ENCODE measurements at places on chromosomes 6 and 20.

- no peak for DNase-seq
Observed at GRCh38 chr6:140355476-140355875, 981.0 kb upstream of the CITED2 start.

DNA sequence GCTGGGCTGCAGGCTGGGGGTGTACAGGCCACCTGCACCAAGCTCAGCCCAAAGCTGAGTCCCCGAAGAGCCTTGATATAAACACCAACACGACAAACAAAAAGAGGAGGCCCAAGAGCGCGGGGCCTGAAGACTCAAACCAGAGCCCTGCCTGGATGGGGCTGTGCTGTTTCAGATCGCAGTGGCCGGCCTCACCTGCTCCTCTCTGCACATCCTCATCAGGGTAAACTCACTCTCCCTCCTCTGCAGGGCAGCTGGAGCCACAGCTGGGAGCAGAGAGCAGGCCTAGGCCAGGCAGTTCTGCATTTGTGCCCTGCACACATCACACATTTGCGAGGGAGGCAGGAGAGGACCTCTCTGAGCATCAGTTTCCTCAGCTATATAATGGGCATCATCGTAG is 3.7 kb upstream of the RBM38 start:
- no peak for DNase-seq

GRCh38 chr6:134902074-134902861 is 47.6 kb downstream of the ALDH8A1 start:
- no peak for DNase-seq

DNA sequence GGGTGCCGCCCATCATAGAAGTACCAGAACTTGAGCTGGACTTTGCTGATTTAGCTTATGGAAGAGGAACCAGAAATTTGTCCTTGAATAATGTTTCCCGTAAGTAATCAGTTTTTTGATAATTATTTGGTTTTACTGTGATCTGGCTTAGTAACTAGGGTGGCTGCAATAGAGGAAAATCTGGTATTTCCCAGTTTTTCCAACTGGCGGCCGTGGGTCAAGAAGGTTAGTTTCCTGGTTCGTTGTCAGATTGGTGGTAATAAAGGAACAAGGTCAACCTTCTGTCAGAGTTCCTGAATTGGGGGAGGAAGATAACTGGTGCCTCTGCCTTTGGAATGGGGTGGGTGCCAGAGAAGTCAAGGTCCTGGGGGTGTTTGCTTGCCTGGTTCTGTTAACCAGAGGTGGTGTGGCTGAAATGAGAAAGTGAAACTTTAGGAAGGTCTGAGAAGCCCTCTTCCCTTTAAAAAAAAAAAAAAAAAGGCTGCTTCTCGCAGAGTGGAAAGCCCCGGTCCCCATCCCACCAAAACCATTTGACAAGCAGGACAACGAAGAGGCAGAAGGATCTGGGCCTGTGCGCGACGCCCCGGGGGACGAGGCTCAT is at the start of gene CALHM6:
Gene CALHM6, plus strand, starts transcription at position 45 of the 601 bp plus-strand sequence. Its CDS starts 555 bp downstream, at position 600.
- no peak for DNase-seq

GRCh38 chr6:122049341-122049740 is 350.1 kb upstream of the HSF2 start:
- no peak for DNase-seq

GRCh38 chr20:11158589-11158988 is 484.8 kb upstream of the JAG1 start:
- no peak for DNase-seq

GRCh38 chr6:41367700-41368099 is 32.3 kb downstream of the NCR2 start:
- DNase-seq = peak; percentile 76

- DNase-seq = no peak
Observed at GRCh38 chr6:157063176-157063905, 260.0 kb downstream of the TMEM242 start.

DNA sequence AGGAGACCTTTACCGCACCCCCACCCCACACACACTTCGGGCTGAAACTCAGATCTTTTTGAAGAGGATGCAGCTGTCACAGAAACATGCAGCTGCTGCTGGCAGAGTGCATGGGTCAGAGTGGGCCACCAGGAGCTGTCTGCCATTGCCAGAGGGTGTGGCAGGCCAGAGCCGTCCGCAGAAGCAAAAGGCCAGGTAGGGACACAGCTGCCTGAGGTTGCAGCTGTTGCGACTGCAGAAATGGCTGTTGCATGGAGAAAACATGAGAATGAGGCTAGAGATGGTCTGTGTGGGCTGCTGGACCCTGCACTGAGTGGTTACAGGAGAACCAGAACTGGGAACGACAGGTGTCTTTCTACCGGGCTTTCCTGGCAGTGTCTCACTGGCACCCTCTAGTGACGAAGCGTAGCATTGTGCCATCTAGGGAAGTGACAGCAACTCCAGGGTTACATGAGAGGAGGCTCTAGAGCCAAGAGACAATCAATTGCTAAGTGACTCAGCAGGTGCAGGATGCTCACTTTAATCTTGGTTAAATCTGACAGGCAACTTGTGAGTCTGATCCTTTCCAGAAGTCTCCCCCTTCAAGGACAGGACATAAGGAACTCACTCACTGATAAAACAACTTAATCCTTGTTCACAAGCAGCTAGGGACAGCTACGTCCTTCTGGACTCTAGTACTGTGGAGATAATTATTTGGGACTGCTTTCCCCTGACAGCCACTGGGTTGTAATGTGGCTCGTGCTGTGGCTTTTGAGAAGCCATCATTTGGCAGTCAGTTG is 29.1 kb upstream of the SERPINB9 start:
- DNase-seq = peak; percentile 90

- DNase-seq = no peak
Observed at GRCh38 chr6:2820415-2820814, 21.2 kb downstream of the SERPINB1 start.

DNA sequence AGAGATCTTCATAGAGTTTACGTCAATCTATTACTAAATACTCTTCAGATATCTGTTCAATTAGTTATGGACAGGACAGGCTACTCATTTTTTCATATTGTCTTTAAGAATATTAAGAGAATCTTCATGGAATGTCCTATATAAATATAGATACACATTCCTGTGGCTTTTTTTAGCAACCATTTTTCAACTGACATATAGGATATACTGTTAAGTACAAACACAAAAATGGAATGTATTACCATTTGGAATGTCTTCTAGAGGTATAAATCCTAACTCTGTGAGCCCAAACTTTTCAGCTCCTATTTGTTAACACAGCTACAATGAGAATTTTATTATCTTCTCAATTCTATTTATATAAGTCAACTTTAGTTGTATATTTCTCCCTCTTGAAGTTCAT is 239.6 kb upstream of the DEFB112 start:
- DNase-seq = no peak

GRCh38 chr6:84017709-84018452 is 15.7 kb upstream of the MRAP2 start:
- no peak for DNase-seq

- no peak for DNase-seq
Observed at GRCh38 chr20:1215386-1216170, 10.3 kb upstream of the RAD21L1 start.

DNA sequence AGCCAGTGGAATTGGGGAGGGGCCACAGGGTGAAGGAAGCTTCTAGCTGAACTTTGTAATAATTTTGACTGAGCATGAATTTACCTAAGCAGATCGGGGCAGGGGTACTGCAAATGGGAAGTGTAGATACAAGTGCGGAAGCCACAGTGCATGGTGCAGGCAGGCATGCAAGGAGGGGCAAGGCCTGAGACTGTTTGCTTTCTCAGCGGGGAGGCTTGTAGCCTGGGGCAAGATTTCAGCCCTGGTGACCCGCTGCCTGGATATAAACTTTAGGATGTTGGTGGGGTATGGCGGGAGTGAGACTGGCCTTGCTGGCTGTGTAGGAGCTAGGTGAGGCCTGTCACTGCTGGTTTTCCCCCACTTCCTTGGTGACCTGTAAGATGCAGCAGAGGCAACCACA is 266.4 kb upstream of the PREP start:
- no peak for DNase-seq

DNA sequence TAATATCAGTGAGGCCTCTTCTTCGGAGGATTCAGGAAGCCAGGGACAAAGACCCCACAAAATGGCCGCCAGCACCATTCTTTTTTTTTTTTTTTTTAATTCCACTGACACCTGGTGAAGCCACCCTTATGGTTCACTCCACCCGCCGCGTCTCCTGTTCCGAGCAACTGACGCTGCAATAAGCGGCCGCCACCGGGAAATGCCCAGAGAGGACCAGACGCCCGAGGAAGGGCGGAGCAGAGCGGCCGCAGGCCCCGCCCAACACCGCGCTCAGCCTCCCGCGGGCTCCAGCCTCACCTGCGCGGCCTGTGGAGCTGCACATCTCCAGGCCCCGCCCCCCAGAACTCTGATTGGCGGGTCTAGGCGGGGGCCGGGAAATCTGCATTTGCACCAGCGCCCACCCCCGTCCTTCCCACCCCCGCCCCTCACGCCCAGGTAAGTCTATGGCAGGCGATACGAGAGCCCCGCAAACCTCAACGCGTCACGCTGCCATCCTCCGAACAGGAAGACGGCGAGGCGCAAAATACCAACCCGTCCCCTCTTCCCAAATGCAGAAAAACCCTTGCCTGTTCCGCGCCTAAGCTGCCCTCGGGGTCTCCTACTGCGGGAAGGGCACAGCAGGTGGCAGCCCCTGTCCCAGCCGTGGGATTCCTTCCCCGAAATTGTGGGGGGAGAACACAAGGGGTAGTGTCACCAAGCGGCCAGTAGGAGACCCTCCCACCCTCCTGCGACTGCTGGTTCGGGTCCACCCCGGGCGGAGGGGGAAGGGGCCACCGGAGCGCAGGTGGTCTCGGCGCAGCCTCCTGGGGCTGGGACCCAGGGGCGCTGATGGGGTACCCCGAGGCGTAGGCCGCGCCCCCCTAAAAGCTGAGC is 960 bp downstream of the ATP9A start:
- peak; percentile 98 for DNase-seq

DNA sequence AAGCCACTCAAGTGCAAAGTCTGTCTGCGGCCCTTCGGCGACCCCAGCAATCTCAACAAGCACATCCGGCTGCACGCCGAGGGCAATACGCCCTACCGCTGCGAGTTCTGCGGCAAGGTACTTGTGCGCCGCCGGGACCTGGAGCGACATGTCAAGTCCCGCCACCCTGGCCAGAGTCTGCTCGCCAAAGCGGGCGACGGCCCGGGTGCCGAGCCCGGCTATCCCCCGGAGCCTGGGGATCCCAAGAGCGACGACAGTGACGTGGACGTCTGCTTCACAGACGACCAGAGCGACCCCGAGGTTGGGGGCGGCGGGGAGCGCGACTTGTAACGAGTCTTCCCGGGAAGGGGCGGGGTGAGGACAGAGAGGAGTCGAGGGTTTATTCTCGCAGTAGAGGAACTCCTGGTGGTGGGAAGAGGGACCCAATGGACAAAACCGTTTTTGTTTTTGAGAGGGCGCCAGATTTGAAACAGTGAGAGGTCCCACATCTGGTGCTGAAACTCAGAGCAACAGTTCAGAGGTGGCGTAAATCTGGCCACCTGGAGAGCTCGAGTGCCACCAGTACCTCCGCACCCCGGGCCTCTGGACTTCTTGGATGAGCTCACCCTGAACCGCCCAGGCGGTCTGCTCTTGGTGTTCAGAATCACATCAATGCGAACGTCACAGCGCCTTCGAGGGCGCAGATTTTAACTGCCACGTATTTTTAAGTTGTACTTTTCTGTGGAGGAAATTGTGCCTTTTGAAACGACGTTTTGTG is 8.0 kb downstream of the PRDM13 start:
- DNase-seq = no peak

DNA sequence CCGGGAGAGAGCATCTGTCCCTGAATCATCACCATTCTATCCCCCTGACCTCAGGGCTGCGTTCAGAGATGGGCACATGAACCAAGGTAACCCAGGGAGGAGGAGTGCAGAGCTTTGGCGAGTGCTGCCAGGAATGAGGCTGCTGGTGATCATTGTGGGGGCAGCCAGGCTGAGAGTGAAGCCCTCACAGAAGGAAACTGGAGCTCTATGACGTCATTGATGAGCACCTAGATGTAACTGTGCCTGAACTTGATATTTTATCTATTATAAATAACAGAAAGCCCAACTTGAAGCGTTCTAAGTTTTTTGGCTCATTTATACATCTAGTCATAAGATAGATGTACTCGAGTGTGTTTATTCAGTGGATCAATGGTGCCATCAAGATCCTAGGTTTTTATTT is 17.3 kb upstream of the TSHZ2 start:
- DNase-seq = no peak

- no peak for DNase-seq
Observed at GRCh38 chr20:38178065-38178491, 13.0 kb upstream of the TGM2 start.

DNA sequence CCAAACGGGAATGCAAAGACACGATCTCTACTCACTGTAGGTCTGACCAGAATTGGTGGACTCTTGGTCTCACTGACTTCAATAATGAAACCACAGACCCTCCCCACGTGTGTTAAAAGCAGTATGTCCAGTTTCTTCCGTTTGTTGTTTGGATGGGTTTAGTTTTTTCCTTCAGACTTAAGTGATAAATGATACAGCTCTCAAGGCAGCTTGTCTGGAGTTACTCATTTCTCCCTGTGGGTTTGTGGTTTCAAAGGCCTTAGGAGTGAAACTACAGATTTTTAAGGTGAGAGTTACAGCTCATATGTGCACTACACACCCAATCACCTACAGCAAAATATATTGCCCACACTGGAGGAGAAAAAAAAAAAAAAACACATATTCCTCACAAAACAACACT is 86.7 kb upstream of the STMND1 start:
- DNase-seq = no peak
